ENCODE measurements at places on chromosomes 3 and 15.

DNA sequence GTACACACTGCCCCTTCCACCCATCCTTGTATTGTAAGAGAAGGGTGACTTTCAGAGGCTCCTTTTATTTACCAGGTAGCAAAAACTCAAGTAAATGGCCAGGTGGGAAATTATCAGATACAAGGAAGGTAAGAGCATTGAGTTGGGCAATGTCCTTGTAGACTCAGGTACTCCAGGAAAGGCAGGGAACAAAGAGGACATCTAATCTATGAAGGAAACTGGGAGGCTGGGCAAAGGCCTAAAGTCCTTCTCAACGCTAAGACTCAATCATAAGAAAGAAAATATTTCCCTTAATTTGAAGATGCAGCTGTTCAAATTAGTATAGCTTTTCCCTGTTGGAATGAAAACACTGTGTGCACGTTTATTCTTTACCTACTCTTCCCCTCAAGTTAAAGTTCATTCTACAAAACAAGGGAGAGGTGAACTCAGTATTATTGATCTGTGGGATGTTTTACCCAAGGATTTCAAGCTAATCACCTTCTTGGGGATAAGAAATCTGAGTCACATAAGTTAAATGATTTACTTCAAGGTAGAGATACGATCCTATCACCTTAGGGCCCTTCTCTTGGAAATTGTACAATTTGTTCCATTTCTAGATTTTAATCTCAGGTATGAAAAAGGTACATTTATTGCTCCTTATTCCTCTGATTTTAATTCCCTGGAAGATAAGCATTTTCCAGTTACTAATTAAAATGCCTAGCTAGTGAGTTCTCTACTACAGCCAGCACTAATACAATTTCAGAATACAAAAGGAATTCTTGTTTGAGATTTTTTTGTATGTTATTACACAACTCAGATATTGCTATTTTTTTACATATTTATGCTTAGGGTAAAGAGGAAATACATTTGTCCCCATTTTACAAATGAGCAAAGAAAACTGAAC, 80.6 kb downstream of the PLD1 start:
- DNase-seq, result no peak

DNA sequence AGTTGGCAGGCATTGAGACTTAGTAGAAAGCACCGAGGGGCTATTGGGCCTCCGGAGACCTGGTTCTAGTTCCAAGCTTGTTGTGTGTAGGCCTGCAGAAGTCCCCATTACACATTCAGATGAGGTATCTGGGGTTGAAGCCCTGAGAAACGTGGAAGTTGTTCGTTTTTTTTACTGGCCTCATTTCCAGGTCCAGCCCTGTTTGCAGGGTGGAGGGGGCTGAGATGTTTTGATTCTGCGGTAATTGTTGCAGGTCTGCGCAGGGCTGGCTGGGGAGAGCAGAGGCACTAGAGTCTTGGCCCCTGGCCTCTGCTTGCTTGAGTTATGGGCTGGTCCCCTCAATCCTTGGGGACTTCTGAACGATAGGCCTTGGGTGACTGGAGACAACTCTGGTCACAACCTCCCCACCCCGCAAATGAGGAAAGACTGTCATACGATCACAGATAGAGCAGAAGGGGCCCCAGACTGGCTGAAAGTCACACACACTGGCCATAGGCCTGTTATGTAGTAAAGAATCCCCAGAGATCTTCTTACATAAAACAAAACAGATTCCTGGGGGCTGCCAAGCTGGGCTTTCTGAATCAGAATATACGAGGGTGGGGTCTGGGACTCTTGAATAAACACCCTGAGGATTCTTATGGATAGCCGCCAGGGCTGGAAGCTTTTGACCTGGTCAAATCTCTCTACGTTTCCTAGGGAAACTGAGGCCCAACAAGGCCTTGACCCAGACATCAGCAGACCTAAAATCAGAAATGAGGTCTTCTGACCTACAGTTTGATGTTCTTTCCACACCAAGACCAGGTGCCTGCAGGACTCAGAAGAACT, 15.6 kb downstream of the KBTBD13 start:
- no peak for DNase-seq

GRCh38 chr15:77525907-77526594, 105.4 kb downstream of the HMG20A start:
- no peak for DNase-seq

GRCh38 chr3:189981668-189982067, 139.0 kb downstream of the P3H2 start:
- DNase-seq, result no peak

- DNase-seq, result no peak
These were observed 1.5 kb downstream of the ETFA start for GRCh38 chr15:76309601-76310330.

DNA sequence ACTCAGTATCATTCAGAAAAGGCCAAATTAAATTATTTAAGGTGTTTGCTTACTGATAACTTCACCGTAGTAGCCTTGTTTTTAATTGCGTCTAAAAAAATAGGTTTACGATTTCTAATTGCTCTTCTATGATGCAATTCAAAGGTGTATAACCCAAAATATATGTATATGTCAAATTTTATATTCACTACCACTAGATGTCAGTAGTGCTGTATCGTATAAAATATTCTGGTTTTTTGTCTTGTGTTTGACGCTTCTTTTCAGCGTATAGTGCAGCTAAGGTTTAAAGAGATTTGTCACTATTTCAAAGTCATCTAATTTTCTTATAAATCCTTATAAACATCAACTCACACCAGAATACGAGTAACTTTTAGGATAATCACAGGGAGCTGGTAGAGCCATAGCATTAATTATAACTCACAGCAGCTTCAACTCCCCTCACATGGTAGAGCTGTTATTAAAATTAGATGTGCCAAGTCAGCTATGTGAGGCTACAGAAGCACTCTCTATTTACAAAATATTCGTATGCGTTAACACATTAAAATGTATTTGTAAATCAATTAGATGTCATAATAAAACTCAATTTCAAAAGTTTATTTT, 3.5 kb downstream of the PFN2 start:
- DNase-seq, result no peak

Measured in activated T-helper 9 cell treated with anti-CD3 and anti-CD28 coated beads, Interleukin-2, amount 50 U/mL, for 16 hours (primary cell).